ENCODE measurements at places on chromosomes 11 and 22.

GRCh38 chr22:24473284-24473683, 21.8 kb upstream of the UPB1 start:
- DNase-seq = no peak

DNA sequence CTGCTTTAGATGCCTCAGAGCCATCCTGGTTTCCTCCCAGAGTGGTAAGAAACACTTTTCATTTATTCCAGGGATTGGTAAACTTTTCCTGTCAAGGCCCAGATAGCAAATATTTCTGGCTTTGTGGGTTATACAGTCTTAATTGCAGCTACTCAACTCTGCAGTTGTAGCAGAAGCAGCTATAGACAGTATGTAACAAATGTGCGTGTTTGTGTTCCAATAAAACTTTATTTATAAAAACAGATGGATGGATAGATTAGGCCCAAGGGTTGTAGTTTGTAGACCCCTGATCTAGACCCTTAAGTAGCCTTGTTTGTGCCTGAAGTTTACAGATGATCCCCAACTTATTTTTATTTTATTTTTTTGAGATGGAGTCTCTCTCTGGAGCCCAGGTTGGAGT, 17.9 kb downstream of the NNMT start:
- DNase-seq = peak; percentile 33

DNA sequence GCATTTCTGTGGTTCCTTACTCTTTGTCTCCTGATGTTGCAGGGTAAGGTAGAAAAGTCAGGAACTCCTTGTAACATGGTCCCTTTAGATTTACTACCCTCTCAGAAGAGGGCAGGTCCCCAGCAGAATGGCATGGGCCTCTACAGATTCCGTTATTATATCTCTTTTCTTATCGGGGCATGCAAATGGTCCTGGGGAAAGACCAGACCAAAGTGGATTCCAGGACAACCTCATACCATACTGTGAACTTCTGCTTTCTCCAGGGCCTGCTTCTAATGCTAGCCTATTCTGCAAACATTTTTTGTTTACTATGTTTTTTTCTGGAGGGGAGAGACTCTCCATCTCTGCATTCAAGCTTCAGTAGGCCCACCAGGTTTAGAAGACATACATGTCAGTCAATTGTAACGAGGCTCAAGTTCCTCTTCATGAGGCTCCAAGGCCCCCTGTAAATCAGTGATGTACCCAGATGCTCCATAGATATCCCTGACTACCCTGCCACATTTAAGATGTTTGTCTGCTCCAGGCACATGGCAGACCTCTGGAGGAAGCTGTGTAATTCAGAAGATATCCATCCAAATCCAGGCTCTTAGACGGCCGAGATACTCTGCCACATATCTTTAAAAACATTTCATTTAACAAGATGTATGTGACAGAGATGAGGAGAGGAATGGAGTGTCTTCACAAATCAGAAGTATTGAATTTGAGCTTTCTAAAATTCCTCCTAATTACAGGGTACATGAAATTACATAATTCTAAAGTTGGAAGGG, 8.5 kb upstream of the ME3 start:
- DNase-seq = no peak

DNA sequence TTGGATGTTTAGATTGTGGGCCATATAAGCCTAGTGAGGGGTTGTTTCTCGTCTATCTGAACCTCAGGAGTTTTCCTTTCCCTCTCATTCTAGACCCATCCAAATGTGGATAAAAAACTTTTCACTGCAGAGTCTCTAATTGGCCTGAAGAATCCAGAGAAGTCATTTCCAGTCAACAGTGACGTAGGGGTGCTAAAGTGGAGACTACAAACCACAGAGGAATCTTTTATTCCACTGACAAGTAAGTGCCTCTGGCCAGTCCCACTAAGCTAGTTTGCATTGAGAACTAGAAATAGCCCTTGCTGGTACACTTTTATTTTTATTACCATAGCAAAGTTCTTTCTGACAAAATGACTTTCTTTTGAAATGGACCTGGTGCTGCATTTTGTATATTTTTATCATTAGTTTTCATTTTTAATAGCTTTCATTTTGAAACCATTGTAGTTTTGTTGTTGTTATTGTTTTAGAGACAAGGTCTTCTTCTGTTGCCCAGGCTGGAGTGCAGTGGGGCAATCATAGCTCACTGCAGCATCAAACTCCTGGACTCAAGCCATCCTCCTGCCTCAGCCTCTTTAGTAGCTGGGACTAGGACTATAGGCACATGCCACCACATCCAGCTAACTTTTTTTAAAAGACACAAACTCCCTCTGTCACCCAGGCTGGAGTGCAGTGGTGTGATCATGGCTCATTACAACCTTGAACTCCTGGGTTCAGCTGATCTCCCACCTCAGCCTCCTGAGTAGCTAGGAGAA, 14.6 kb upstream of the PHLDB1 start:
- DNase-seq = no peak

- DNase-seq = peak; percentile 84
Observed at GRCh38 chr22:41565403-41566054, 4.7 kb downstream of the CSDC2 start.

DNA sequence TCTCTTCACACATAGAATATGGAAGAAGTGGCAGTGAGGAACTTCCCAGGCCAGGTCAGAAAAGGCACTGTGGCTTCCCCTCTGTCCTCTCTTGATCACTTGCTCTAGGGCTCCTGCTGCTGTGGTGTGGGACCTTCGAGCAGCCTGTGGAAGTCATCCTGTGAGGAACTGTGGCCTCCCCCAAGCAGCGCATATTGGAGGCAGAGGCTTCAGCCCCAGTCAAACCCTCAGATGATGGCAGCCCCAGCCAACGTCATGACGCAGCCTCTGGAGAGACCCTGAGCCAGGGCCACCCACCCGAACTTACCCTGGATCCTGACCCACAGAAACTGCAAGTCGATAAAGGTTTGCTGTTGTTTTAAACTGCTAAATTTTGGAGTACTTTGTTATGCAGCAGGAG, 444.9 kb downstream of the TBC1D22A start:
- no peak for DNase-seq

- peak; percentile 53 for DNase-seq
Observed at GRCh38 chr11:103877221-103877620, 159.2 kb upstream of the DDI1 start.

GRCh38 chr22:35821654-35822053, 104.0 kb downstream of the APOL5 start:
- DNase-seq = no peak
